Stimulated activated CD4-positive, alpha-beta T cell treated with anti-CD3 and anti-CD28 coated beads, Interleukin-4, amount 100 ng/mL, for 4 hours (primary cell): ENCODE measurements at places on chromosomes 1 and 21.
A peak's percentile ranks its signal among the peaks of the same experiment; 100 is the strongest.

DNA sequence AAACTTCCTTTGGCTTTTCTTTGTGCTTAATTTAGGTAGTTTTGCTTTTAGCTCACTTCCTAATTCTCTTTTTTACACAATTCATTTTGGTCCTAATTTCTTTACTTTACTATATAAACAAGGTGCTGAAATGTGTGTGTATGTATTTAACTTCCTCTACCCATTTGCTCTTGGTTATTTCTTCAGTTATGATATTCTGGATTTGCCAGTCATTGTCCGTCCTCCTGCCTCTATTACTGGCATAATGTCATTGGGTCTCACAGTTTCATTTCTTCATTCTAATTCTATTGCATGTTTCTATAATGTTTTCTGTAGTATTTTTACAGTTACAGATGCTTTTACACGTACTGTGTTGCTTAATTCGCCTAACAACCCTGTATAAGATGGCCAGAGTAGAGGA is 96.2 kb downstream of the ZMYM4 start:
- DNase-seq: no peak

GRCh38 chr1:9020305-9020704 is 5.9 kb downstream of the SLC2A7 start:
- no peak for DNase-seq

GRCh38 chr1:184755226-184756065 is 788 bp upstream of the EDEM3 start:
- no peak for DNase-seq

GRCh38 chr1:8424539-8425116 is 106.7 kb downstream of the SLC45A1 start:
- DNase-seq: peak; percentile 26

DNA sequence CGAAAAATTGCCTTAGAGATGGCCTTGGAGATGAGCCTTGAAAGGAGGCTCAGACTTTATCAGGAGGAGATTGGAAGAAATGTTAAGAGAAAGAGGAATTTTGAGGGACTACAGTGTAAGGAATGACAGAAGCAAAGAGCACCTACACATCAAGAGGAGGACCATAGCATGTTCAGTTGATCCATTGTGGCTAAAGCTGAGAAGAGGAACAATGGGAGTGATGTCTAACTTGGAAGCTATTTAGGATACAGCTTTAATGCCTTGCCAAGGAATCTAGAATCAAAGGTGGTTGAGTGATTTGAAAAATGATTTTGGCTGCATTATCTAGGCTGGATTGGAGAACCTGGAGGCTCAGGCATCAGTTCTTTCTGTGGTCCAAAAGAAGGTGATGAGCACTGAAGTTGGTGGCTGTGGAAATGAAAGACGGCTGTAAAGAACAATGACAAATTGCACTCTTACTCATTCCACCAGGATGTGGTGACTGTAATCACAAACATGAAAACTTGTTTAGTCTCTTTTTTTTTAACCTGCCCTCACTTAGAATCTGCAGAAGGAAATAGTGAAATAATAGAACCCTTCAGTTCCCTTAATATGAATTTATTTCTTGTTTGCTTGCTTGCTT is 11.3 kb downstream of the FAM20B start:
- no peak for DNase-seq

GRCh38 chr1:50851034-50851433 is 109.0 kb downstream of the FAF1 start:
- DNase-seq: no peak

DNA sequence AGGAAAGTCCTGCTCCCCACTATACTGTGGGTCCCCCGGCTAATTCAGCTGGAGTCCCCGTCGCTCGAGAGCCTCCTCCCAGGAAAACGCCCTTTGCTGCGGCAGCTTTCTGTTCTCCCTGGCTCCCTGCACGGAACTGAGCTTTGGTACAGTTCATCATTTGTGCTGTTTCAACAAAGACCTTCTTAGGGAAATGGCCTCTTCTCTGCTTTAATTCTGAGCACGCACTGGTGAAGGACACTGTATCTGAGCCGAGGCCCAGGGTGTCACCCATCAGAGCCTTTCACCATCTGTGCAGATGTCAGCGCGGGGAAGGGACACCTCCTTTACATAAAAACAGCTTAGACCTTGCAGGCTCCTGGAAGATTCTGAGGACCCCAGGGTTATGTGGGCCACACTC is 13.5 kb upstream of the PEX10 start:
- DNase-seq: no peak

GRCh38 chr1:240005997-240006650 is 85.6 kb upstream of the FMN2 start:
- no peak for DNase-seq

DNA sequence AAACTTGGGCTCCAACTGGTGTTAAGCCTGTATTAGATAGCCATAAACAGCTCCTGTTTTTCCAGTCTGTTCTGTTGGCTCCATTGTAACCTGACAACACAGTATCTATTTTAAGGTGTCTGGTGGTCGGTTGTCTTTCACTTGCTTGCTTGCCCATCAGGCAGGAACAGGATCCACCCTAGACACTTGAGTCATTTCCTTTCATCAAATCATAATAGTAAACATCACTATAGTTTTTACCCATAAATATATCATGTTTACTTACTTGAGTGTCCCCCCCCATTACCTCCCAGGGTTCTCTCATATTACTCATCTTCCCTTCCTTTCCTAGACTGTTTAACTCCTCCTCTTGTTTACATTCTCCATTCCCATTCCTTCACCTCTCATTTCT is 2.9 kb downstream of the DDI2 start:
- DNase-seq: no peak

DNA sequence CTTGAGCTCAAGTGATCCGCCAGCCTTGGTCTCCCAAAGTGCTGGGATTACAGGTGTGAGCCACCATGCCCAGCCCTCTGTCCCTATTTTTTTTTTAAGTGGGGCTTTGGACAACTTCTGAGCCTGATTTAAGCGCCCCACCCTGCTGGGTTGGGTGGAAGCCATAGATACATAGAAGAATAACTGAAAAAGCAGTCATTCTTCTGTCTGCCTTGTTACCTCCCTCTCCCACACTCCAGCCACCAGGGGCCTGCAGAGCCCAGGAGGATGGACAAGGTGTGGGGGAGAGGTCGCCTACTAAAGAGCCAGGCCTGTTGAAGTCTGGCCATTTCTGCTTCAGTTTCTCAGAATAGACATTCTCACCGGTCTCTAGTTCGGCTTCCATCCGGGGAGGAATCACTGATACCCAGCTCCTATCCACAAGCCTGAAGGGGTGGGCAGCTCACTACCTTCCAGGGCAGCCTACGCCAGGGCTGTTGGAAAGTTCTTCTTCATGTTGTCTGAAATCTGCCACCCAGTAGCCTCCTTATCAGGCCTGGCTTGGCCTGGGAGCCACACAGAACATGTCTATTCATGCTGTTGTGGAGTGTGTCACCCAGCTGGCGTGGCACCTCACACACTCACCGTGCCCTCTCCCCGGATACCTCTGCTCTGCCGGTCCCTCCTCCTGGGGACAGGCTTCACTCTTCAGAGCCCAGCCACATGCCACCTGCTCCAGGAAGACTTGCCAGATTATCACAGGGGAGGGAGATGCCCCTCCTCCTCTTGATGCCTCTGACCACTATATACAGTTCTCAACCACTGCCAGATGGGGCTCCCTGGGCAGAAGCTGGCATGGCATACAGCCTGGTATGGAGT is 27.7 kb downstream of the KNCN start:
- DNase-seq: no peak

DNA sequence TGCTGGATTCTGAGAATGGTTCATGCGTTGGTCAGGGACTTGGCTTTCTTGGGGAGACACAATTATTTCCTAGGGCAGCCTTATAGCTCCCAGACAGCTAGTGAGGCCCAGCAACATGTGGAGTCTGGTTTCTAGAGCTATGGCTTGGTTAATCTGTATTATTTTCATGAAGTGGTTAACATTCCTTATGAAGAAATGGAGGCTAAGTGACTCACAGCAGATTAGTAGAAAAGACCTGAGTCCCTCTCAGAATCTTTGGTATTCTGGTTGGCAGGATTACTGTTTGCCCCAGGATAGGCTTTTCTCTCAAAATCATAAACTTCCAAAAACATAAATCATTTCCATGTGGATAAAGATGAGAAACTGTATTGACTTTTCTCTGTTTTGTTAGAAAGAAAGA is 42.3 kb downstream of the DUSP10 start:
- no peak for DNase-seq
